ENCODE measurements at places on chromosomes 7 and 10. TPM values are rescaled to one million over a fixed set of nuclear protein-coding genes. Genes with fewer than 3 reads are reported as not detected.

- H3K36me3 ChIP-seq: no peaks in the 10 kb centered on the region
- no peak for DNase-seq
- H3K4me1 ChIP-seq: no peaks in the 10 kb centered on the region
These were observed 194.1 kb downstream of the EMX2 start for GRCh38 chr10:117736655-117737054.

- no peaks in the 10 kb centered on the region for H3K27me3 ChIP-seq
- H3K27ac ChIP-seq: no peak overlapping the region
- no peaks in the 10 kb centered on the region for H3K4me1 ChIP-seq
- no peaks in the 10 kb centered on the region for H3K36me3 ChIP-seq
- DNase-seq: no peak
- no peak overlapping the region for H3K4me3 ChIP-seq
These were observed 605.6 kb upstream of the TEX47 start for GRCh38 chr7:89401099-89401498.

The SPDYE3 gene
- total RNA-seq: not detected

DNA sequence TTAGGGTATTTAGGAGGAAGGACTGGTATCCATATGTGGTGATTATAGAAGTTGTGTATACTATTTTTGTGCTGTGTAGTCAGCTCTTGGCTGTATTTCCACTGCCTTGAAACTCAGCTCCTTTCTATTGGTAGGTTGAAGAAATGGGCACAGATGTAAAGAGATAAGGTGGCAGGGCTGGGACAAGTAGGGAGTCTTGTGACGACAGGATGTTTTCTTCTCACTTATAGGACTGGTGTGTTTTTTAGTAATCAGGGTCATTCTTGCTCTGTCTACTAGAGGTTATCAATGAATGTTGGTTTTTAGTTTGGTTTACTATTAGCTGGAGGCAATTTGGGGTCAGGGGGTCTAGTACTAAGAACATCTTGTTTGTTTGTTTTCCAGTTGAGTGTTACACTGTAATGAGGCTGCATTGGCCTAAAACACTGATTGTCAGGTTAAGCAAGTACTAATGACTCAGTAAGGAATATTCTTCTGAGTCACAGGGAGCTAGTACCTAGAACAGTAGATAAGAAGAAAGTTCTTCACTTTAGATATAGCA is 11.8 kb downstream of the UBN2 start:
- no peaks in the 10 kb centered on the region for H3K4me1 ChIP-seq
- H3K4me3 ChIP-seq: no peak overlapping the region
- peaks cover 82% of the 10 kb centered on the region for H3K36me3 ChIP-seq
- no peak for DNase-seq

DNA sequence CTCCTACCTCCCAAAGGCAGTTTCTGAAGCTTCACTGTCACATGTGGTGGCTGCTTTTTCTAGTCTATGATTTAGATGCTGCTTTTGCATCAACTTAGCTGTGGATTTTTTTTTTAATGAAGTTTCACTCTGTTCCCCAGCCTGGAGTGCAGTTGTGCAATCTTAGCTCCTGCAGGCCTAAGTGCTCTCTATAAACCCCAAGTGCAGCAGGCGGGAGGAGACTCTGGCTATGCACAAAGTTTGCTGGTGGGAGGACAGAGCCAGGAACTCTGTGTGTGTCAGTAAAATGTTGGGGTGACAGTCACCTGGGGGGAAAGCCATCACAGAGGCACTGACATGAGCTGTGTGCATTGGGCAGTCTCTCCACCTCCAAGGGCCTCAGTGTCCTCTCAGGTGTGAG is 138.8 kb upstream of the FAM20C start:
- H3K27ac ChIP-seq: no peak overlapping the region
- no peaks in the 10 kb centered on the region for H3K27me3 ChIP-seq
- H3K4me1 ChIP-seq: peaks cover 5% of the 10 kb centered on the region
- H3K36me3 ChIP-seq: no peaks in the 10 kb centered on the region
- no peak overlapping the region for H3K4me3 ChIP-seq

The DDX56 gene
- total RNA-seq: 53.5 TPM

- peaks cover 4% of the 10 kb centered on the region for H3K36me3 ChIP-seq
- no peak for DNase-seq
- H3K27me3 ChIP-seq: no peaks in the 10 kb centered on the region
- no peak overlapping the region for H3K27ac ChIP-seq
- H3K4me1 ChIP-seq: no peaks in the 10 kb centered on the region
These were observed 92.2 kb downstream of the NRF1 start for GRCh38 chr7:129703751-129704150.

GRCh38 chr10:101073631-101074030 is 11.8 kb downstream of the KAZALD1 start:
- peaks cover 7% of the 10 kb centered on the region for H3K4me1 ChIP-seq
- H3K36me3 ChIP-seq: no peaks in the 10 kb centered on the region
- peaks cover 35% of the 10 kb centered on the region for H3K27me3 ChIP-seq
- no peak overlapping the region for H3K27ac ChIP-seq
- DNase-seq: no peak

DNA sequence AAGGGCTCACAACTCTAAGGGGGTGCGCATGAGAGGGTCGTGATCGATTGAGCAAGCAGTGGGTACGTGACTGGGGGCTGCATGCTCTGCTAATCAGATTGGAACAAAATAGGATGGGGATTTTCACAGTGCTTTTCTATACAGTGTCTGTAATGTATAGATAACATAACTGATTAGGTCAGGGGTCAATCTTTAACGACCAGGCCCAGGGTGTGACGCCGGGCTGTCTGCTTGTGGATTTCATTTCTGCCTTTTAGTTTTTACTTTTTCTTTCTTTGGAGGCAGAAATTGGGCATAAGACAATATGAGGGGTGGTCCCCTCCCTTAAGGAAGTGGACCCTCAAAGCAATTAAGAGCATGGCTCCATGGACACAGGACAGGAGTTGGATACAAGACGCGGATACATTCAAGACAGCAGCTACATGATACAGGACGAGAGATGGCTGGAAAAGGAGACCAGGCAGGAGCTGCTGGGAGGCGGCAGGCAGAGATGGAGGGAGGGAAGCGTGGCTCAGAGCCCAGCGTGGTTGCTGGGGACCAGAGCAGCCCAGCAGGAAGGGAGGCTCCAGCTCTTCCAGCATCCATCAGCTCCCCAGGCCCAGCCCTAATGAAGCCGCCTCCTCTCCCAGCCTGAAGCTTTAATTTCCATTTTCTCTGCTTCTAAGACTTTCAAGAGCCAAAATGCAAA is 31.6 kb downstream of the GSDME start:
- no peaks in the 10 kb centered on the region for H3K4me1 ChIP-seq
- no peak overlapping the region for H3K27ac ChIP-seq
- no peak for DNase-seq
- H3K36me3 ChIP-seq: no peaks in the 10 kb centered on the region
- H3K4me3 ChIP-seq: no peak overlapping the region

Data from upper lobe of right lung (tissue), 1 donor.